Hepatocyte (in vitro differentiated cells): ENCODE measurements at places on chromosomes 4 and X. TPM values are rescaled to one million over a fixed set of nuclear protein-coding genes. Genes with fewer than 3 reads are reported as not detected.

DNA sequence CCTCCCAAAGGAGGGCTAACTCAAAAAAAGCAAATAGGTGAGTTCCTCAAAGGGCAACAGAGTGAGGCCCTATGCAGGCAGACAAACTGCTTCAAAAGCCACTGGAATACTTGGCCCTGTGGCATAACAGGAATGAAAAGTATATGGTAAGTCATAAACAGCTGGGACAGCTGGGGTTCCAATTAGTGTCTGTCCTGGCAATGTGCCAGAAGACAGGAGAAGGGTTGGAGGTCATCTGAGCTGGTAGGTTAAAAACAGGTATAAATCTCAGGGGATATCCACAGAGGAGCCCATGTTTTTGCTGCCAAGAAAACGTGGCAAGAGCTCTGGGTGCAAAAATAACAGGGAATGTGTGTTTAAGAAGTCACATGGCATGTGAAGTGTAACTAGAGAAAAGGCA is 111.6 kb downstream of the APOOL start:
- H3K36me3 ChIP-seq = no peaks in the 10 kb centered on the region
- no peak for DNase-seq
- no peak overlapping the region for H3K4me3 ChIP-seq
- no peaks in the 10 kb centered on the region for H3K4me1 ChIP-seq

DNA sequence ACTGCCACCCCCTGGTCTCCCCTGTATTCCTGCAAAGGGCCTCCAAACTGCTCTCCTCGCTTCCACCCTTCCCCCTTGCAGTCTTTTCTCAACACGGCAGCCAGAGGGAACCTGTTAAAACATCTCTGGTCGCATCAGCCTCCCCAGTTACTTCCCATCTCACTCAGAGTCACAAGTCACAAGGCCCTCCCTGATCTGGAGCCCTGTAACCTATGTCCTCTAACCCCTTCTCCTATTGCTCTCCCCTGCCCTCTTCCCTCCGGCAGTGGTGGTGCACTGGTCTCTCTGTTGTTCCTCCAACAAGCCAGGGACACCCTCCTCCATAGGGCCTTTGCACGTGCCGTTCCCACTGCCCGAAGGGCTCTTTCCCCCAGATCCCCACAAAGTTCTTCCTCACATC is 73.2 kb downstream of the SH3KBP1 start:
- DNase-seq = no peak
- no peaks in the 10 kb centered on the region for H3K27me3 ChIP-seq
- H3K36me3 ChIP-seq = no peaks in the 10 kb centered on the region
- no peaks in the 10 kb centered on the region for H3K4me1 ChIP-seq

ETDB gene
- total RNA-seq = not detected in 2 replicates

DNA sequence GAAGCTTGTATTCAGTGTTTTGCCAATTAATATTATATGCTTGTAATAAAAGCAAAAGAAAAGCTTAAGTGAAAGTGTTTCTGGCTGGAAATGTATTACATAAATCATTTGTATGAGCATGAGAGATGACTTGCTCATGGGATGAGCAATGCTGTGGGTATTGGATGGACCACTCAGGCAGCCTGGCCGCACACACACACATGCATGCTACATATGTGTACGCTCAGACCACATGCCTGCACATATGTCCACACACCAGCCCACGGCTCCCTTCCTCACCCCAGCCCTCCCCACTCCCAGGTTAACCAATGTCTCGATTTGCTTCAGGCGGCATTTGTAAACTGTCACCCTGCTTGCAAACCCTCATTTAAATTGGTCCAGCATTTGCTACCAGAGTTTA is 55.9 kb downstream of the CPLX1 start:
- no peak overlapping the region for H3K4me3 ChIP-seq
- peaks cover 5% of the 10 kb centered on the region for H3K4me1 ChIP-seq
- H3K36me3 ChIP-seq = no peaks in the 10 kb centered on the region
- H3K27ac ChIP-seq = no peak overlapping the region
- H3K27me3 ChIP-seq = no peaks in the 10 kb centered on the region
- DNase-seq = no peak

DNA sequence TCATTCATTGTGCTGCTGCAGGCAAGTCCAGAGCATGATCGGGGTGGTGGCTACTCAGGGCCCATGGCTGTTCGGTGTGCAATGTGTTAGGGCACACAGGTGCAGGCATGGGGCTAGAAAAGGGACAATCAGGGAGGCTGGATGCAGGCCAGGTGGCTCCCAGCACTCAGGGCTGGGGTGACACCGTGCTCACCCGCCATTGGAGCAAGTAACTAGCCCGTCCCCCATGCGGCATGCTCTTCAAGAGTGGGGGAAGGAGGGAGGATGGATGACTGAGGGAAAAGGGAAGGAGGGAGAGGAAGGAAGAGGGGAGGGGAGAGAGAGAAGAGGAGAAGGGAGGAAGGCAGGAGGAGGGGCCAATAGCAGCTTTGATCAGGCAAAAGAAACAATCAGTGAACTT is 64.7 kb downstream of the INTS6L start:
- H3K27ac ChIP-seq = no peak overlapping the region
- DNase-seq = no peak
- no peak overlapping the region for H3K4me3 ChIP-seq
- H3K4me1 ChIP-seq = no peaks in the 10 kb centered on the region
- no peaks in the 10 kb centered on the region for H3K36me3 ChIP-seq

DNA sequence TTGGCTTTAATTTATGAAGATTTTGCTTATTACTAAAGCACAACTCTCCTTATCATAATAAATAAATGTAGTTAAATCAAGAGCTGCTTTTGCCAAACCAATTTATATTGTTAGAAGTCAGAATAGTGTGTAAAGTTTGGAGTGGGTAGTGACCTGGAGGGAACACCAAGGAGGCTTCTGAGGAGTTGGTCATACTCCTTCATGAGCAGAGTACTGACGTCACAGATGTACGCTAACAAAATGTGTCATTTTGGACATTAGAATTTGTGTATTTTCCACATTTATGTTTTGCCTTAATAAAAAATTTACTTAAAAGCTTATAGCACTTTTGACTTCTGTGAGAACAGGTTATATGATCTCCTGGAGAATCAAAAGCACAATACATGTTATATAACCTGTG is 953.5 kb upstream of the INTU start:
- no peaks in the 10 kb centered on the region for H3K36me3 ChIP-seq
- no peaks in the 10 kb centered on the region for H3K4me1 ChIP-seq
- DNase-seq = no peak
- no peak overlapping the region for H3K4me3 ChIP-seq
- H3K27me3 ChIP-seq = no peaks in the 10 kb centered on the region

DNA sequence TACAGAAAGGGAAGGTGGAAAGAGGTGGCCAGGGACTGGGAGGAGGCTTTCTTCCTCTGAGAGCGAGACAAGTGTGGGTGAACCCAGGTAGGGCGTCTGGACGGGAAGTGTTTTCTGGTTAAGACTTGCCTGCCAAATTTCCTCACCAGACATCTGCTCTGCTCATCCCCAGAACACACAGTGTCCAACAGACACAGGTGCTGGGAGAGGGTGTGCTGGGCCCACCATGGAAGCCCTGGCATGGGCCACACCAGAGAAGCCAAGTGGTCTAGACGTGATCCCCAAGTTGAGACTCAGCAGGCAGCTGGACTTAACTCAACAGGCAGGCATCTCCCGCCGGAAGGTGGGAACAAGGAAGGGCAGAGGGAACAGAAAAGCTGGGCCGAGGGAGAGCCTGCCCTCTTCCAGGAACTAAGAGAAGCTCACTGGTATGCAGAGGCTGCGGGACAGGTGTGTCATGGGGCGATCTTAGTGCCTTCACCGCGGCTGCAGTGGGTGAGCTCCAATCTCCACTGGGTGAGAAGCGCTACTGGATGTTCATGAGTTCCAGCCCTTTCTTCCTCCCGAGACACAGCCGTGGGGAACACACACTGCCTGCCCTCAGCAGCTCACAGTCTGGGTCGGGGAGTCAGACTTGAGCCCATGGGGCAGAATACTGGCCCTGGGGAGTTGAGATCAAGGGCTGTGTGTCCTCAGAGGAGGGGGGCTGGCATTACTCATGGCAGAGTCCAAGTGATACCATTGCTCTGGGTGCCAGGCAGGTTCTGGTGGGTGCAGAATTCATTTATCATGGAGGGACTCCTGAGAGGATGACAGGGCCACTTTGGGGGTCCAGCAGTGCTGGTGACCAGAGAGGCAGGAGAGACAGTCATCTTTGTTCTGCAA is 110.2 kb downstream of the CPZ start:
- no peaks in the 10 kb centered on the region for H3K4me1 ChIP-seq
- no peak overlapping the region for H3K27ac ChIP-seq
- DNase-seq = no peak
- H3K36me3 ChIP-seq = no peaks in the 10 kb centered on the region

- H3K4me1 ChIP-seq = peaks cover 5% of the 10 kb centered on the region
- H3K27me3 ChIP-seq = no peaks in the 10 kb centered on the region
- H3K4me3 ChIP-seq = no peak overlapping the region
- no peak overlapping the region for H3K27ac ChIP-seq
- no peak for DNase-seq
These were observed 42.0 kb upstream of the ARSJ start for GRCh38 chr4:114021451-114021850.

GRCh38 chrX:63930140-63930539 is 145.1 kb upstream of the ARHGEF9 start:
- no peak overlapping the region for H3K27ac ChIP-seq
- no peak for DNase-seq
- H3K4me1 ChIP-seq = no peaks in the 10 kb centered on the region
- H3K36me3 ChIP-seq = no peaks in the 10 kb centered on the region

CNGA1 gene
- total RNA-seq = 4.6 and 6.0 TPM in 2 replicates

NRK gene
- total RNA-seq = 9.1 and 12.0 TPM in 2 replicates

DNA sequence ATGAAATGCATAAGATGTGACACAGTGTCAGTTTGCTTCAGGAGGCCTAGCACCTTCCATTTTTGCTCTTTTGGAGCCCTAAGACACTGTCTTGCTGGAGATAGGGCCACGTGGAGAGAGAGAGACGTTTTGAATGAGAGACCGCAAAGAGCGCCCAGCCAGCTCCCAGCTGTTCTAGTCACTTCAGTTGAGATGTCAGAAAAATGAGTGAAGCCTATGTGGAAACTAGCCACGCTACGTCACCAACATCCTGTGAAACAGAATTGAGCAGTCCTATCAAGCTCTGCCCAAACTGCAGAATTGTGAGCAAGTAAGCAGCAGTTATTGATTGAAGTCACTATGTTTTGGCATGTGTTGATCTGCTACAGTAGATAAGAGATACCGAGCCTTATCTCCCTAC is 13.1 kb downstream of the GPR82 start:
- no peak overlapping the region for H3K4me3 ChIP-seq
- no peaks in the 10 kb centered on the region for H3K36me3 ChIP-seq
- no peaks in the 10 kb centered on the region for H3K4me1 ChIP-seq
- H3K27me3 ChIP-seq = no peaks in the 10 kb centered on the region
- no peak overlapping the region for H3K27ac ChIP-seq
- no peak for DNase-seq

DNA sequence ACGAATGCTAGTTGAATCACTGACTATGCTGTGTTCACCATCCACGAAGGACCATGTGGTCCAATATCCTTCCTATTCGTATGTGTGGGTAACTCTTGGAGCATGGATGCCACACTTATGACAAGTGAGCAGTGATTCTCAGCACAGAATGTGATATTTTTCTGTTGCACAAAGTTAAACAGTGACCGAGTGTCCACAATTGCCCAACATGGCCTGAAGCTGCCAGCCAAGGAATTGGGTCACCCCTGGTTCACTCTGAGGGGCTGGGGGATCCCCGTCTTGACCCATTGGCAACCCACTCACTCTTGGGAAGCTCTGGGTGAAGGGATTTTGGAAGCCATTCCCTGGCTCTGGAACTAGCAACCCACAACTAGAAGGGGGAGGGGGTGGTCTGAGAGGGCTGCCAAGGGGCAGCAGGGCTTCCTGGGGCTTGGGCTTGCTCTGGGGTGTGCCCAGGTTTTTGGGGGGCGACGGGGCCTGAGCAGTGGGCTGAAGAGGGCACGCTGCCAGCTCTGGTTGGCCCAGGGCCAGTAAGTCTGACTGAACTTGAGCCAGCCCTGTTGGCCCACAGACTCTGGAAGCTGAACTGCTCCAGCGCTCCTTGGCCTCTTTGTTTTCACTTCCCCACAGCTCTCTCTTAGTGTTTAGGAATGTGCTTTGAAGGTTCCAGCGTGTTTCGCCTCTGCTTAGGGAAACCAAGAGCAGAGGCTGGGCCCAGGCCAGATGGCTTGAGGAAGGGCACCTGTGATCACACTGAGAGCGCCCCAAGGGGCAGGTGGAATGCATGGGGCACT is 43.1 kb upstream of the BCOR start:
- H3K4me3 ChIP-seq = no peak overlapping the region
- peaks cover 22% of the 10 kb centered on the region for H3K4me1 ChIP-seq
- H3K27ac ChIP-seq = peak overlapping the region; percentile 36
- H3K36me3 ChIP-seq = no peaks in the 10 kb centered on the region
- H3K27me3 ChIP-seq = peaks cover 23% of the 10 kb centered on the region

HTN3 gene
- not detected in 2 replicates for total RNA-seq

GRCh38 chr4:18020145-18020670 is 1.3 kb downstream of the LCORL start:
- no peaks in the 10 kb centered on the region for H3K36me3 ChIP-seq
- peaks cover 6% of the 10 kb centered on the region for H3K4me1 ChIP-seq
- no peaks in the 10 kb centered on the region for H3K27me3 ChIP-seq
- H3K4me3 ChIP-seq = peak overlapping the region; percentile 85
- DNase-seq = peak; percentile 8

DNA sequence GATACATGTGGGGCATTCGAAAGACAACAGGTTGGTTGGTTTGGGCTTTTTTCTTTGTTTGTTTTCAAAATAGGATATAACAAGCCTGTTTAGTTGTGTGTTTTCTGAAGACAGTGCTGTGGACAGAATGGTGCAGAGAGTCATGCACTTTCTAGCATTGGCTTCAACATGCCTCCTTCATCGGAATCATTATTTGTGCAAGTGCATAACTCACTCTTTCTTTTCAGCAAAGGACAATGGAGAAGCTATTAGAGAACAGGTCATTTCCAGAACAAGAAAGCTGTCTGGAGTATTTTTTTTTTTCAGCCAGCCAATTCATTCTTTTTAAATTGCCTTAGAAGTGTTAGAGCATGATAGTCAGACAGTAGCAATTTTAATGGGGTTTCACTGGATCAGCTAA is 225.8 kb downstream of the STK32B start:
- H3K27me3 ChIP-seq = no peaks in the 10 kb centered on the region
- no peaks in the 10 kb centered on the region for H3K4me1 ChIP-seq
- DNase-seq = no peak
- no peak overlapping the region for H3K4me3 ChIP-seq
- H3K27ac ChIP-seq = no peak overlapping the region
